ENCODE measurements at places on chromosomes 13 and 19.
A peak's percentile ranks its signal among the peaks of the same experiment; 100 is the strongest.

DNA sequence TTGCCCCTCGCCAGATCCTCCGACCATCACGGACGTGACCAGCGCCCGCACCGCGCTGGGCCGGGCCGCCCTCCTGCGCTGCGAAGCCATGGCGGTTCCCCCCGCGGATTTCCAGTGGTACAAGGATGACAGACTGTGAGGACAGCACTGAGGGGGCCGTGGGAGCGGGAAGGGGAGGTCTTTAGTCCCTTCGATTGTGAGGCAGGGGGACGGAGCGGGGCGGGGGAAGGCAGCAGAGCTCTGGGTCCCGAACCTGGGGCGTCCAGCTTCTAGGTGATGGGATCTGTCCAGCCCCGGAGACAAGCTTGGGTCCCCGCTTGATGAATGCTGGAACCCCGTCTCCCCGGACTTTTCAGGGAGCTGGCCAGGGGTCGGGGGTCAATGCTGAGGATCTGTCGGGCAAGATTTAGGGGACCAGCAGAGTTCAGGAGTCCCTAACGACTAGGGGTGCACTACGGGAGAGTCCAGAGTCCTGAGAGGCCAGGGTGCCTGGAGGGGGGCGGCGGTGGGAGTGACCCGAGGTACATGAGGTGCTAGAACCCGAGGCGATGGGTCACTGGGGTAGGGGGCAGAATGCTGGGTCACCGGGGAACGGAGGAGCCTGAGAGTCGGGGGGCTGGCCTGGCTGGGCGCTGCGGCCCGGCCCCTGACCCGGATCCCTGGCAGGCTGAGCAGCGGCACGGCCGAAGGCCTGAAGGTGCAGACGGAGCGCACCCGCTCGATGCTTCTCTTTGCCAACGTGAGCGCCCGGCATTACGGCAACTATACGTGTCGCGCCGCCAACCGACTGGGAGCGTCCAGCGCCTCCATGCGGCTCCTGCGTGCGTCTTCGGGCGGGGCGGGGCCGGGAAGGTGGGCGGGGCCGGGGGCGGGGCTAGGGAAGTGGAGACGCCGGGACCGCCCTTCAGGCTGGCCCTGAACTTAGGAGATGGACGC, 14.6 kb downstream of the VSIG10L start:
- DNase-seq, result peak; percentile 76

GRCh38 chr19:45156751-45157150, 4.0 kb downstream of the NKPD1 start:
- no peak for DNase-seq

DNA sequence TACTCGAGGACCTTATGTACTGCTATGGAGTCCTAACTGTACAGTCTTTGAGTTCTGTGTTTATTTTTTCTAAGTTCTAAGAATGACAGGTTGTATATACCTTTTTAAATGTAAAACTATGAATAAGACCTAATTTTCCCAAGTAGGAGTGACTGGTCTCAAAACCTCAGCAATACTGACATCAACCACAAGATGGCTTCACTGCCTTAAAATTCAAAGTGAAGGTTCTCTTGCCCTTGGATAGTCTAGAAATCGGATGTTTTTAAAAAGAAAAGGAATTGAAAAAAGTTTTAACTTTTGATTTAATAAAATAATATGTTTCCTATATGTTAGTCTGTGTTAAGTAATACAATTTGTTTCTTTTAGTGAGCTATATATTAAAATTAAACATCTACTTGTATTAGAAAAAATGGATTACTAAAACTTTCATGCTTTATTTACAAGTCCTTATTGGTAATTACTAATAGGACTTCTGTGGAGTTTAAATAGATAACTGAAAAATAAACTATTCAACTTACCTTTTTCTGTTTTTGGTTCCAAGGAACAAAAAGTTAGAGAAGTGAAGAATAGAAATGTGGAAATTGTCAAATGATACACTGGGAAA, 52.0 kb downstream of the TDRD3 start:
- peak; percentile 10 for DNase-seq

GRCh38 chr19:7450243-7451223, 38.3 kb downstream of the PEX11G start:
- no peak for DNase-seq

DNA sequence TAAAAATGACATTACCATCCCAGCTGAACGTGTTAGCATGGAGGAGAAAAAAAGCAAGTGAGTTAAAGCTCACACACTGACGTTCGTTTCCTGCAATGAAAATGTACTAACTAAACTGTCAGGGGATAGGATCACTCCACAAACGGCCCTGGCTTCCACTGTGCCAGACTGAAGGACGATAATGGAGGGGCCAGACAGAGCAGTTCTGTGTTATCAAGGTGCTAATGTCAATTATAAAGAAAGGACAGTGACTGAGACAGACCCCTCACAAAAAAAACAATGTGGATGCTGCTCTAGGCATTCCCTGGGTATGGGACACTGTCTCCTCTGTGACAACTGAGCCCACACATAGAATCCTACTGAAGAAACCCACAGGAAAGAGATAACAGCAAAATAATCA, 43.7 kb upstream of the SLC15A1 start:
- DNase-seq, result no peak

DNA sequence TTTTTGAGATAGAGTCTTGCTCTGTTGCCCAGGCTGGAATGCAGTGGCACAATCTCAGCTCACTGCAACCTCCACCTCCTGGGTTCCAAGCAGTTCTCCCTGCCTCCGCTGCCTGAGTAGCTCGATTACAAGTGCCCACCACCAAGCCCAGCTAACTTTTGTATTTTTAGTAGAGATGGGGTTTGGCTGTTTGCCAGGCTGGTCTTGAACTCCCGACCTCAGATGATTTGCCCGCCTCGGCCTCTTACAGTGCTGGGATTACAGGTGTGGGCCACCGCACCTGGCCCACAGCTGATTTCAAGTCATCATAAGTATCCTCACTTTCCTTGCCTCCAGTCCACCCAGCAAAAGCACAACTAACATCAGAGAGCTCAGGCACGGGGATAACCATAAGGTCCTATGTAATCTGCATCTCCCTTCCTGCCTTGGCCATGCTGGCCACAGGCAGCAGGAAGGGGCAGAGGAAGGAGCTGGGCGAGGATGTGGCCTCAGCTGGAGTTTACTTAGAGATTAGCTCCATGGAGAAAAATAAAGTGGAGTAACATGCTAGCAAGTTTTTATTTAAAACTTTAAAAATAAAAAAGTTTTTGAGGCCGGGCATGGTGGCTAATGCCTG, 22.9 kb upstream of the ADGRE1 start:
- DNase-seq, result no peak

GRCh38 chr19:5054551-5055456, 85.9 kb downstream of the KDM4B start:
- no peak for DNase-seq

Measured in retina (tissue), 1 donor.